Omental fat pad (tissue), 4 donors: ENCODE measurements at places on chromosomes 16 and 17. TPM values are rescaled to one million over a fixed set of nuclear protein-coding genes. Genes with fewer than 3 reads are reported as not detected.

The CCDC92B gene
- not detected for total RNA-seq

The CORO1A gene
- total RNA-seq = 31.6 TPM

DNA sequence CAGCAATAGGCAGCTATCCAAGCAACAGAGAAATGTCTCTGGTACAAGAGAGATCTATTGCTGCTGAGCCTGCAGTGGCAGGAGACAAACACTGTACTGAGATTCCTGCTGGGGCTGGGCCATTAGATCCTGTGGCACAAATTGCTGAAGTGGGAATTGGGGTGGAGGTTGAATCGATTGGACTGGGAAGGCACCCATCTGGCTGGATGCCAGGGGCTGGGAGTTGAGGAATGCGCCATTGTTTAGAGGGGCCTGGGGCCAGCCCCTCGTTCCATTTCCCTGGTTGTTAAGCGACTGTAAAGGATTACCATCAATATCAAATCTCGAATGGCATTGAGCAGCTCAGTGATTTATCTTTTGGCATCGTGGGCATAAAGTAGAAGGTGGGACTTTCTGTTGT is 54.1 kb upstream of the ARL4D start:
- DNase-seq = no peak

GRCh38 chr16:29126616-29127015 is 141.8 kb downstream of the LAT start:
- DNase-seq = no peak

GRCh38 chr16:48123104-48123788 is 32.5 kb downstream of the ABCC12 start:
- DNase-seq = no peak

- DNase-seq = no peak
These were observed 6.8 kb downstream of the NAE1 start for GRCh38 chr16:66824006-66824405.

DNA sequence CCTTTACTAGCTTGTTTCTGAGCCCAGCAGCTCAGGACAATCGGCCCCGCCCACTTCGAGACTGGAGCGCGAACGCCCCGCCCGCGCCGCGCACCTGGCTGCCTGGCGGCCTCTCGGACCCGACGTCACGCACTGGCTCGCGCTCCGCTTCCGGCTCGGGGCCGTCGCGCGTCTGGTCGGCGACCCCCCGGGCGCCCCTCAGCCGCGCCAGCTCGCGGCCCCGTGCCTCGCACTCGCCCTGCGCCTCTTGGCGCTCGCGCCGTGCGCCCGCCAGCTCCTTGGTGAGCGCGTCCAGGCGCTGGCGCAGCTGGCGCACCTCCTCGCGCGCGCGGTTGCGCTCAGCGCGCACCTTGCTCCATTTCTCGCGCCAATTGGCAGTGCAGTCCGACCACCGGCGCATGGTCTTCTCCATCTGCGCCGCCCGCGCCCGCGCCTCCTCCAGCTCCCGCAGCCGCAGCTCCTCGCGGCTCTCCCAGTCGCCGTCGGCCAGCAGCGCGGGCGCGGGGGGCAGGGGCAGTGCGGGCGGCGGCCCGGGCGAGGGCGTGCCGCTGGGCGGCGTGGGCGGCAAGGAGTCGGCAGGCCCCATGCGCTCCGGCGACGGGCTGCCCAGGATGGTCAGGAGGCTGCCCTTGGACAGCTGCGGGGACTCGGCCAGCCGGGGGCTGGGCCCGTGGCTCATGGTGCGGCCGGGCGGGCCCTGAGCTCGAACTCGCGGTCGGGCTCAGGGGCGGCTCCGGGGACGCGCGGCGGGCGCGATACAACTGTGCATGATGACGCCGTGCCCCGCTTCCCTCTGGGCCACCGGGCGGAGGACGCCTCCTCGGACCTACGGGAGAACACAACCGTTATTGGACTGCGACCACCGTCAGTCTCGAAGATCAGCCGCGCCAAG is 7.6 kb downstream of the CCDC102A start:
- DNase-seq = no peak

DNA sequence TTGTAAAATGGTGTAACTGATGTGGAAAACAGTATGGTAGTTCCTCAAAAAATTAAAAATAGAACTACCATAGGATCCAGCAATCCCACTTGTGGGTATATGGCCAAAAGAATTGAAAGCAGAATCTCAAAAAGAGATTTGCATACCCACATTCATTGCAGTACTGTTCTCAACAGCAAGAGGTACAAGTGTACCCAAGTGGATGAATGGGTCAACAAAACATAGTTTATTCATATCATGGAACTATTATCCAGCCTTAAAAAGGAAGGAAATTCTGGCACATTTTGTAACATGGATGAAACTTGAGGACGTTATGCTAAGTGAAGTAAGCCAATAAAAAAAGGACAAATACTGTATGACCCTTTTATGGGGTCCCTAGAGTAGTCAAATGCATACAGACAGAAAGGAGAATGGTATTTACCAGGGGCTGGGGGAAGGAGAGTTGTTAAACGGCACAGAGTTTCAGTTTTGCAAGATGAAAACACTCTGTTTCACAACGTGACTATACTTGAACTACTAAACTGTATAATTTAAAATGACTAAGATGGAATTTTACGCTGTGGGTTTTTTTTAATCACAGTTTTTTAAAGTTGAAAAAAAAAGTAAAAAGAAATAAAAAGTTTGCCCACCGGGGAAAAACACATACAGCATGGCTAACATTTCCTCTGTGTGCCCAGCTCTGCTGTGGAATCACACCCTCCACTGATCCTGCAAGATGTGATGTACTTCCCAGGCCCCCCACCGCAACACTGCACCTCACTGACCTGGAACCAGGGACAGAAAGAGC is 6.1 kb downstream of the TVP23A start:
- no peak for DNase-seq

- no peak for DNase-seq
These were observed 25.2 kb upstream of the ABCC3 start for GRCh38 chr17:50609380-50610074.

DNA sequence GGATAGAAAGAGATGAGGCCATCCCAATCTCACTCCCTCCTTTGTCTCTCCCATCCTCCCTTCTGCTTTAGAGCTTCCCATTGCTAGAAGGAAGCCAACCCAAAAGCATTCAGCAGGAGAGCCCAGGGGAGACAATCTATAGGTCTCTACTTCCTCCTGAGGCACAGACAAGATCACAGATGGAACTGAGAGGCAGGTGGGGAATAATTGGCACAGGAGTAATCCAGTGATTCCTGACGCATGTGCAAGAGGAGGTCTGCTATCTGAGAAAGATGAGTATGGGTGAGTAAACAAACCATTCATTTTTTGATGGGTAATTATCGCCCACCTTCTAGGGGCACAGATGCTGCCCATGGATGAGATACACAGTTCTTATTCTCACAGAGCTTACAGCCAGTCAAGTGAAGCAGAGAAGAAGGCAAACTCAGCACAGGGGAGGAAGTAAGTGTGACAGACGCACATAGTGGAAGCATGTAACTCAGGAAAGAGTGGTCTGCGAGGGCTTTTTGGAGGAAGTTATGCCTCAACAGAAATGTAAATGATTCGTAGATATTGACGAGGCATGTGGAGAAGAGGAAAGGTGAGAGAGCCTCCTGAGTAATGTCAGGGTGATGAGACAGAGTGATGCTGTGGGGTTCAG is 88.9 kb upstream of the HLF start:
- no peak for DNase-seq
